ENCODE measurements at places on chromosomes 7 and 10. TPM values are rescaled to one million over a fixed set of nuclear protein-coding genes. Genes with fewer than 3 reads are reported as not detected.

- peak; percentile 89 for DNase-seq
These were observed 171.4 kb downstream of the ST7 start for GRCh38 chr7:117124591-117125220.

DNA sequence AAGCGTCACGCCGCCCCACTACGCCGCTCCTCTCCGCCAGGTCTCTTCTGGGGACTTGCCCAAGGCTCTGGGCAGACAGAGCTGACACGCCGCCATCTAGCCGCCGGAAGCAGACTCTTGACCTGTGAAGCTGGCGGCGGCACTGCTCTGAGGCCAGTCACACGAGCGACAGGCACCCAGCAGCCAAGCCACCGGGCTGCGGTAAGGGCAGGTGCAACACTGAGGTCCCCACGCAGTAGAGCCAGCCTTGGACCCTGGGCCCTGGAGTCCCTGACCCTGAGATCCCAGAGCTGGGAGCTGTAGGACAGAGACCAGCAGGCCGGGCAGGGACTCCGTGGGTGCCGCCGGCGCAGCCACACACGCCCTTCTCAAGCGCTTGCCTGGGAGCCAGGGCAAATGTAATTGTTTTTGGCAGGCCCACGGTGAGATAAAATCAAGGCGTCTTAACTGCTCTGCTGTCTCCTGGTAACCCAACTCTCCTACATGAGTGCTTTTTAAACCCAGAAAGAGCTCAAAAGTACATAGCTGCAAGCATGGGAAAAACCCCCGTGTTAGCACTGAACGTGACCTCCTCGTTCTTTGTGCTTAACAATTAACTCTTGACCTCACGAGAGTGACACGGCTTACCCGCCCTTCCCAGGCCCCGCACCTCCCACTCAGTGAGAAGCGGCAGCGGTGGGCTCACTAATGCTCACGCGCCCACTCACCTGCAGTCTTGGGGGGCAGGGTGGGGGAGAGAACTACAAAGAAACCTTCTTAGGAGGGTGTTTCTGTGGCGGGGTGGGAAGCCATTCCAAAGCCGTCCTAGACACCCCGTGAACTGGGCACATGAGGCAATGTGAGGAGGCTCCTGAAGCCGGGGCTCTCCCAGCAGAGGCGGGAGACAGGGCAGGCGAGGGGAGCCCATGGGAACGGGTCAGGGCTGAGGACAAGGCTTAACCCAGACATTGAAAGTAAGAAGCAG lies 8.5 kb downstream of the GPER1 start:
- no peak for DNase-seq

DNA sequence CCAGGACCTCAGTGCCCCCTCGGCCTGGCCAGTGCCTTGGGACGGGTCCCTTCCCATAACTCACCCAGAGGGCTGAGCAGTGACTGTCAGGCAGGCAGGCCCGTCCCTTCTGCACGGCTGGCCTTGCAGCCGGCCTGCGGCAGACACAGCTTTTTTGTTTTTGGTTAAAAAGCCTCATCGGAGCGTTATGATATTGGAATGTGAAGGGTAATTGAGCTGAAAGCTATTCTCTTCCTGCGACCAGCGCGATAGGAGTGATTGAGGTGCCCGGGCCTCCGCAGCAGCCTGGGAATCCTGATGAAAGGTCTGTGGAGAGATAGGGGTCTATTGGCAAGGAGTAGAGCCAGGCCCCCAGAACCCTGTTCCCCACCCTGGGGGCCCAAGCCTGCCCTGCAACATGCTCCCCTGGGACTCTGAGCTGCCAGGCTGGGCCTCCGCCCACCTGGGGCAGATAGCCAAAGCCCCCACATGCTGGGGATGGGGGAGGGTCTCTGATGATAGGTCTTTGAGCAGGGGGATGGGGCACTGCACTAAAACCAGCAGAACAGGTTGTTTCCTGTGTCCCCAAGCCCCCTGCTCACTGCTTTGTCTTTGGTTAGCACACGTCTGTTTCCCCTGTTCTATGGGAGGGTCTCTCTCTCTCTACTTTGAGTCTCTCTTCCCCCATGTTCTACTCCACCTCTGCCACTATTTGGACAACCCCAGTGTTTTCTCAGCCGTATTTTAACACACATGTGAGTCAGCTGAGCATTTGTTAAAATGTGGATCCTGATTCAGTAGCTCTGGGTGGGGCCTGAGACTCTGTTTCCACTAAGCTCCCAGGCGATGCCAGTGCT lies 131.9 kb downstream of the CDH23 start:
- DNase-seq: no peak

DNA sequence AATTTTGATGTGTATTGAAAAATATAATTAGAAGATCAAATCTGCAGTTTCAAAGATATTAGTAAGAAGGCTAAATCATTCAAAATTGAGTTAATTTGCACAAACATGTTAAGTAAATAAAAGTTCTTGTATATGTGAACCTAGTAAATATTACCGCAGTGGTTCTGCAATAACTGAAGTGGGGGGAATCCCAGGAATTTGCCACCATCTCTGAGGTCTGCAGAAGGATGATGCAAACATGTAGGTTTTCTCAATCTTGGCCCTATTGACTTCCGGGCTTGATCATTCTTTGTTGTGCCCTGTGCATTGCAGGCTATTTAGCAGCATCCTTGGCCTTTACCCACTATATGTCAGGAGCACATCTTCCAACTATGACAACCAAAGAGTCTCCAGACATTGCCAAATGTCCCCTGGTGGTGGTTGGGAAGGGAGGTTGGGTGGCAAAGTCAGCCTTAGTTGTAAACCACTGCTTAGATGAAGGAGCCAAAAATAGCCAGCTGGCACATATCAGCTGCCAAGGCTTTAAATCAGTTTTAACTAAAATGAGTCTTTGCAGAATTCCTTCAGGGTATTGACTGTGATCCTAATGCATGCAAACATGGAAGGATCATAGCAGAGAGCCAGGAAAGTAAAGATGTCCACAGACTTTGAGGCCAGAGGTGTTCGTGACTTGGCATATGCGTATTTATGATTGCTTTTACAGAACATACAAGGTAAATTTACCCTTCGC lies 146.3 kb downstream of the TRIL start:
- DNase-seq: no peak

DNA sequence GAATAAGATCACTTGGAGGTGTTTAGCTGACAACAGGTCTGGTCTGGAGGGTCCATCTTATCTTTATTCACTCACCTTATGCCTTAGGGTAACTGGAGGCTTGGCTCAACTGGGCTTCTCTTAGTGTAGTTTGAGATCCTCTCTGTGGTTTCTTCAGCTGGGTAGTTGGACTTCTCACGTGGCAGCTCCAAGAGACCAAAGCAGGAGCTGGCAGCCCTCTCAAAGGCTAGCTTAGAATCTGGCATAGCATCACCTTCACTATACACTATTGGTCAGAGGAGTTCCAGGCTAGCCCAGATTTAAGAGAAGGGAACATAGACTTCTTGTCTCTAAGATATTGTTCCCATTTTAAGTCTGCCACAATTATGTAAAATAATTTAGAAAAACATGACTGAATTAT lies 16.4 kb downstream of the ADK start:
- no peak for DNase-seq

- DNase-seq: peak; percentile 27
These were observed 180.8 kb downstream of the JAZF1 start for GRCh38 chr7:27999829-28000228.

- DNase-seq: no peak
These were observed 575.6 kb downstream of the ARL4A start for GRCh38 chr7:13262929-13263530.

- DNase-seq: no peak
These were observed 80.6 kb downstream of the ORC5 start for GRCh38 chr7:104127204-104127603.

DNA sequence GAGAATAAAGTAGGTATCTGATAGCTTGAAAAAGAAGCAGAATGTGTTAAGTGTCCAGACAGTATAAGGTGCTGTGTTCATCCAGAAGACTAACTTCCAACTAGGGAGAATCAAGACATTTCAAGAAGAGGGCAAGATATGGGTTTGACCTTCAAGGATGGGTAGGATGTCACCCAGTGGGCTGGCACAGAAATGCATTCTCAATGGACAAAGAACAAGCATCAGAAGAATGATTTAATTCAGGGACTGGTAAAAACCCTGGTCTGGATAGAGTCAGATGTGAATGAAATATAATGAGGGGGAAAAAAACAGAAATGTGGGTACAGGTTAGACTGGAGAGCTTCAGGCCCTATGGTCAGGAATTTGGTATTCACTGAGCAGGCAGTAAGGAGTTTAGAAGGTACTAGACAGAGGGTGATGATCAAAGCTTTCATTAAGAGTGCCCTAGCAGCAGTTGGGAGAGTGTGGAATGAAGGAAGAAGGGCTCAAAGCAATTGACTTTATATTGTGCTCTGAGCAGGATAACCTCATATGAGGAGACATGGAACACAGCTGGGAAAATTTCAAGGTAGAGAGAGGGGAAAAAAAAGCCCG lies 180.7 kb upstream of the ANK3 start:
- no peak for DNase-seq

- no peak for DNase-seq
These were observed 33.4 kb downstream of the FAM241B start for GRCh38 chr10:69663369-69663947.

DNA sequence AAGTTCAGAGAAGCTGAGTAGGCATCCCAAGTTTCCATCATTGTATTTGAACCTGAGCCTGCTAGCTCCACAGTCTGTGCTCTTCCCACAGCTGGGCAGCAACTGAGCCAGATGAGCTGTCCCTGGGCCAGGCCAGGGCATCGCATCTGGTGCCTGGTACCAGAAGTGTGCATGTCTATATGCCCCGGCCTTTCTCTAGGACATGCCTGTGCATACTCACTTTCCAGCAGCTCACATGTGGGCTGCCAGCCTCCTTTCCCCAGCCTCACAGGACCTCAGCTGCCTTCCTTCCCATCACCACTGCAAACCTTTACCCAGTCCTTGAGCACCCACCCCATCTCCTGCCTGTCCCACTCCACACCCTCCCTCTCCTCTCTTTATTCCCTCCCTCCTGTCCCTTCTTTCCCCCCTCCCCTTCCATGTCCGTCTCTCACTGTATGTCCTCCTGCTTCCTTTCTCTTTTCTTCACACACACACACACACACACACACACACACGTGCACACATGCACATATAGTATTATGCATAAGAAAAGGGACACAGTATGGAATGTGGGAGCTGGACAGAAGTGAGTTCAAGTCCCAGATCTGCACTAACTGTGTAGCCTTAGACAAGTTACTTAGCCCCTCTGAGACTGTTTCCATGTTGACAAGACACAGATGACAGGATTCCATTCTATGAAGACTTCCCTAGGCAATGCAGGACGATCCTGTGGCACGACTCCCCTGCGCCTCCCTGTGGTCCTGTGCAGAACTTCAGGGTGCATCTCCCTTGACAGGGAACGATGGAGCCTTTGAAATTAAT lies 10.9 kb downstream of the CDHR1 start:
- peak; percentile 63 for DNase-seq

- DNase-seq: no peak
These were observed 10.3 kb downstream of the GALNT11 start for GRCh38 chr7:152035817-152036216.

DNA sequence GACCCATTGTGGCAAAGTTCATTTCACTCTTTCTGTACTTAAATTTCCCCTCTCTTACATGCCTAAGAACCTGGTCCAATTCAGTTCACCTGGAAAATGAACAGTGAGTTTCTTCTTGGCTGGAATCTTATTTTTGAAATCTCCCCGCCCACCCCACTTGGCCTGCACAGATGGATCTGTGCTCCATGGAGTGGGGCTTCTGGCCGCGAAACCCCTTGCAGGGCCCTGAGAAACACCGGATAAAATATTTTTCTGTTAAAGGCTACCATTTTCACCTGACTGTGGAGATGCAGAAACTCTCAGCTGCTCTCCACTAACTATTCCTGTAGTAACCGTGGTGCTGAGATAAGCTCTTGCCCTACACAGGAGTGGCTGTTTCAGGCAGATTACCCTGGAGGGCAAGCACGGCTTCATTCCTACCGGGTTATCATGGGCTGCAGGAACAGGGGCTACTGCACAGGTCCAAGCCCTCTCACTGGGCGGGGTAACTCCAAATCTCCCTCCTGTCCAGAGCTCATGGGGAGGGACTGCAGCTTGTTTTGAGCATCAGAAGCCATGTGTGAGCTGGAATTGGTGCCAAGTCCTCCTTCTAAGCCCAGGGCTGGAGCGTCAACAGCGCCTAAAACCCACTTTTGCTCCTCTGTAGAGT lies 118.9 kb downstream of the PRPF18 start:
- peak; percentile 54 for DNase-seq

DNA sequence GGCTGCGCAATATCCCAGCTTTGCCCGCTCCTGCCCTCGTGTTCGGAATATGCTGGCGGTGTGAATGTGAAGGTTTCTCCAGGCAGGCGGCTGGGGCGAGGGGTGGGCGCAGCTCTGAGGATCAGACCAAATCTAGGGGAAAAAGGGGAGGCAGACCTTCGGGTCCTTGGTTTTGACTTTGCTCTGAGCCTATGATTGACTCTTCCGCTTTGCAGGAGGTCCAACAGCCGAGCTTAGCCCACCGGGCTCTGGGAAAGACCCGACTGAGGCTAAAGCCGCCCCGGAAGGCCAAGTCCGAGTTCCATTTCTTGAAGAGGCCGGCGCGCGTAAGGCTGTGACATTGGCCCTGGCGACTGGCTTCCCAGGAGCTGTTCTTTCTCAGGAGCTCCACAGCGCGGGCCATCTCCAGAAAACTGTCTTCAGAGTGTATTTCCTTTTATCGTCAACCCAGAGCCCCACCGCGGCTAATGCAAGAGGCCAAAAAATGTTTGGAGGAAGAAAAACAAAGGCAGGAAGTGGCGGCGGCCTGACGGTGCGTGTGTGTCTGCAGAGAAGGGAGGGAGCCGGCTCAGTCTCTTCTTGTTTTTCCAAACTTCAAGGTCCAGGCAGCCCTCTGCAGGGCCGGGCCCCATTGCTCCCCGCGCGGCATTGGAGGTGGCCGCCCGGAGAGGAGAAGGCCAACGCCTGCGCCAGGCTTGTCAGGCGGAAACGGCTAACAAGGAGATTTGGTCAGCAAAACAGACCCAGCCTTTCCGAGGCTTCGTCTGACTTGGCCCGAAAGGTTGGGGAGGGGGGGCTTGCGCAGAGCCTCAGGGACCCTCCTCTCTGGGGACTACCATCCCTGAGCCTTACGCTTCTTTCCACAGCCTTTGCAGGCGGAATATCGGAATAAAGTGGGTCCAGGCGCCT lies 3.6 kb upstream of the HOXA11 start:
- peak; percentile 28 for DNase-seq

- DNase-seq: no peak
These were observed 33.1 kb upstream of the ELMO1 start for GRCh38 chr7:37481722-37482288.

GRCh38 chr10:71259815-71260501 lies 47.6 kb downstream of the UNC5B start:
- DNase-seq: peak; percentile 73

SPDYE9 gene
- total RNA-seq: not detected

OR2A1 gene
- total RNA-seq: not detected

ZNF680 gene
- total RNA-seq: 17.4 TPM

DCLRE1A gene
- 11.7 TPM for total RNA-seq

SRGN gene
- total RNA-seq: 212 TPM

CPVL gene
- total RNA-seq: 24.3 TPM

ASB10 gene
- total RNA-seq: not detected

ZNF273 gene
- total RNA-seq: 5.3 TPM

TET1 gene
- total RNA-seq: 1.2 TPM
